Esophagus squamous epithelium (tissue), 5 donors: ENCODE measurements at places on chromosomes 5 and 9.

- no peak for DNase-seq
Observed at GRCh38 chr9:134872482-134873231, 8.0 kb upstream of the FCN2 start.

DNA sequence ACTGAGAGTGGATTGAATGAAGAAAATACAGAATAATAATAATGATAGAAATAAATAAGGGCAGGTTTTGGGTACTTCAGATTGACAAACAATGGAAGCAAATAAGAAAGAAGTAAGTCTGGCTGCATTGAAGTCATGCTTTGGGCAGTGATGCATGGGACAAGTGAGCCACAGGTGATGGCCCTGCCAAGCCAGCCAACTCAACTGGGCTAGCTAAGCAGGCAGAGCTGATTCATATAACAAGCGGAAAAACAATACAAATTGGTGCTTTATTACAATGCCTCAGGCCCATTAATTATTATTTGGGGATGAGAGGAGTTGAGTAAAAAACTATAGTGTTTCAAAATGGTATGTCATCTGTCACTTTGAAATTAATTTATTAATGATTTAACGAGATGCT lies 502.0 kb downstream of the CDH12 start:
- DNase-seq, result no peak

DNA sequence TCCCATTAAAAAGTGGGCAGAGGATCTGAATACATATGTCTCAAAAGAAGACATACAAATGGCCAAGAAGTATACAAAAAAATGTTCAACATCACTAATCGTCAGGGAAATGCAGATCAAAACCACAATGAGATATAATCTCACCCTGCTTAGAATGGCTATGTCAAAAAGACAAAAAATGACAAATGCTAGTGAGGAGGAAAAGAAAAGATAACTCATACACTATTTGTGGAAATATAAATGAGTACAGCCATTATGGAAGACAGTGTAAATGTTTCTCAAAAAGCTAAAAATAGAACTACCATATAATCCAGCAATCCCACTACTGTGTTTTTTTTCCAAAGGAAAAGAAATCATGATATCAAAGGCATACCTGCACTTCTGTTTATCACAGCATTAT lies 450.7 kb downstream of the EFNA5 start:
- no peak for DNase-seq

DNA sequence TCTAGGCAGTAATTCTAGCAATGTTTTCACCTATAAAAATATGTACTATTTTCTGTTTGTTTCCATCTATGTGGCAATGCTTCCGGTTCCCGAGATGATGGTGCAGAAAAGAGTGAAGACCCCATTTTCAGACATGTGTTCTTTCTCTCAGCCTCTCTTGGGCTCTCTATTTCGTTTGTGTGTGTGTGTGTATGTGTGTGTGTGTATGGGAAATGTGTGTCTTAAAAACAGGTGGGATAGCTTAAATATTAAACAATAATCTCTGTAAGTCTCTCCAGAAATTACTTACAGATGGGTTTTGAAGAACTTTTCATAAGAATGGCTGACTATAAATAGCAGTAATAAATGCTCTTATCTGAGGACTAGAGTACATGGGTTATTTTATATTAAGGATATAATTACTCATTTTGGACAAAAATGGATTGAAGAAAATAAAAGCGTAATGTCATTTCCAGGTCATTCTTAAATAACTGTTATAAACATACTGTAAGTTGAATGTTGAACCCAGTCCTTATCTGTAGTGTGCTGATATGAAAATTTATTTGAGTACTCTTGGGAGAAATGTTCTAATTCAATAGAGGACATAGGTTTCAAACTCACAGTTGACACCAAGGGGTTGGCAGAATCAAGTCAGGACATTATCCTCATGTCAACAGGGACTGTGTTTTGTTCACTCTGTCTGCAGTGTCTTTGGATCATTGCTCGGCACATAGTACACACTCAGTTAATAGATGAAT lies 31.1 kb downstream of the PCSK5 start:
- DNase-seq, result no peak

GRCh38 chr5:15643731-15644130 lies 143.8 kb downstream of the FBXL7 start:
- no peak for DNase-seq

DNA sequence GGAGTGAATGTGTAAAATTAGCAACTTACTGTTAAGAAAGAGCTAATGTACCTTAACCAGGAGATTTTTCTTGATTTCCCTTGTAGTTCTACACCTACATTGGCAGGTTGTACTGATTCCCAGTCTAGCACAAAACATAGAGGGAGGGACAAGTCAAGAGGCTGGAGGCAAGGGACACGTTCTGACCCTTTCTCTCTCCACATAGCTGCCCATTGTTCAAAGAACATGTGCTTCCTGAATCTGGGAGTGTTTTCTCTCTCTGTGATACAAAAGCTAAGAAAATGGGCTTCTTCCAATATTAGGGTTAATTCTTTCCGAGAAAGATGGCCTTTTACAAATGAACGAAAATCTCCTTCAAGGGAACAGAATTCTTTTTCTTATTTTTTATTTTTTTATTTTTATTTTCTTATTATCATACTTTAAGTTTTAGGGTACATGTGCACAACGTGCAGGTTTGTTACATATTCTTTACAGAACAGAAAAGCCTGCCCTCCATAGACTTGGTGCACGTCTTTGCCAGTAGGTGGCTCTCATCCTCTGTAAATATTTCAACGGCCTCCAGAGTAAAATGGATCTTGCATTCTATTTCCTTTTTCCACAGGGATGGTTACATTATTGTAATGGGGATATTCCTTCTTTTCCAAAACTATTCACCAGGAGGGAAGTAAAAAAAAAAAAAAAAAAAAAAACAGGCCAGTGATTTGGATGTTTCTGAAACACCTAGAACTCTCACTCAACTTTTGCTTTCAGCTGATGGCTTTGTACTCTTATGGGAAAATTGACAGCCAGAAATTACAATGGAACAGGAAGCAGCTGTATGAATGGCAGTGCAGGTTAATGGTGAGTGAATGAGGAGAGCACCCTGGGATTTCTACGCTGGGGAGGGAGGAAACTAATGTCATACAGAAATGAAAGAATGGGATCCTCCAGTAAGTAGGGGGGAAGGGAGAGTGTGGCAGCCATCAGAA lies 13.1 kb upstream of the IFNA5 start:
- DNase-seq, result no peak

GRCh38 chr9:5800969-5801738 lies 31.8 kb downstream of the ERMP1 start:
- DNase-seq, result no peak

GRCh38 chr9:107439991-107440456 lies 49.5 kb downstream of the KLF4 start:
- no peak for DNase-seq

DNA sequence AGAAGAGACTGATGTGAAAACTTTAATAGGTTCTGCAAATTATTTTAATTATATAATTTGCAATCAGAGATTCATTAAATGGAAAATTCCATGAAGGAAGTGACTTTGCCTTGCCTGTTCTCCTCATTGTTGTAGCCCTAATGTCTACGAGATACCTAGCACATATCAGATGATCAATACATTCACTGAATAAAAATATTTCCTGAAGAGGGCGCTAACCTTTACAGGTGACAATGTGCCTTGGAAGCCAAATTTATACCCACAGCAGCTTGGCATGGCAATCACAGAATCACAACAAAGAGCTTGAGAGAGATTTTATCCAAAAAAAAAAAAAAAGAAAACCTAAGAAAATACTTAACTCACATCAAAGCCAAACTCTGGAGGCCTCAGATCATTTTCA lies 17.4 kb downstream of the HAUS6 start:
- DNase-seq, result no peak

GRCh38 chr5:54013556-54014194 lies 296.7 kb downstream of the ARL15 start:
- DNase-seq, result no peak

GRCh38 chr5:170183816-170184687 lies 48.7 kb upstream of the C5orf58 start:
- DNase-seq, result no peak

GRCh38 chr5:124670722-124671184 lies 75.7 kb downstream of the ZNF608 start:
- no peak for DNase-seq

DNA sequence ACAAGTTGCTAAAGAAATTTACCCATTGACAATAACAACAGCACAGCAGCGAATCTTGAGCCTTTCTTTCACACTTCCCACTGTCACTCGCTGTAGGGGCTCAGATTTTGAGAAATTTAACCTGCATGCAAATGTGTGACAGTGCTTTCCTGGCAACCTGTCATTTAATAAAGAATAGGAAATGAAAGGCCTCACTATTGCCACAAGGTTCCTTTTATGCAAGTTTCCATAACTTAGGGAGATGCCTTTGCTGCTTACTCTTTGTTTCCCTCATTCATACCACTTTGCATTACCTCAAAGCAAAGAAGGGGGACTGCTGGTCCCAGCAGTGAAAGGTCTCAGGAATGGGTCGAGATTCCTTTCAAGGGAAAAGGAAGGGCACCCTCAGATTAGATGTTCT lies 49.5 kb downstream of the PTCD2 start:
- no peak for DNase-seq

DNA sequence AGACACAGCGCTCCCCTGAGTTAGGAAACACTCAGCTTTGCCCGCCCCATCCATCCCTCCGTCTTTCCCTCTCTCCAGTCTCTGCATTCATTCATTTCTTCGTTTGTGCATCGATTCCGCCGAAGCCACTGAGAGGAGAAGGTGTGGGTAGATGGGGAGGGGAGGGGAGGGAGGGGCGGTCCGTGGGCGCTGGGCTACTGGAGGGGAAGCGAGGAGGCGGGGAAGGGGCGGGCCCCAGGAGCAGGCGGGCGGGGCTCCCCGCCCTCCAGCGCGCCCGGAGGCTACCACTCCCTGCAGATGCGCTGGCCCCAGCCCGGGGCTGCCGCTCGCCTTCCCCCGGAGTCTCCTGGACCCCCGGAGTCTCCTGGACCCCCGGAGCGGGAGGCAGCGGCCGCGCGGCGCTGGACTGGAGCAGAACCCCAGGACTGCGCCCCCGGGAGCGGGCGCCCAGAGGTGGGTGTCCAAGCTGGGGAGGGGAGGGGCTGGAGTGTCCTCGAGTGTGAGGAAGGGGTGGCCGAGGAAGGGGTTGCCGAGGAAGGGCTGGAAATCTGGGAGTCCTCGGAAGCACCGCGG lies 159.5 kb downstream of the C9orf152 start:
- DNase-seq, result peak; percentile 18

GRCh38 chr5:94890907-94891306 lies 272.4 kb downstream of the SLF1 start:
- DNase-seq, result no peak

GRCh38 chr5:157993986-157994691 lies 135.2 kb upstream of the CLINT1 start:
- no peak for DNase-seq

GRCh38 chr9:137411645-137412380 lies 11.1 kb downstream of the EXD3 start:
- DNase-seq, result no peak

- no peak for DNase-seq
Observed at GRCh38 chr9:94639061-94639998, at the start of gene FBP1. TSS of gene FBP1 (minus strand) at chr9:94639518. CDS start at chr9:94639310, 208 bp downstream.

- DNase-seq, result no peak
Observed at GRCh38 chr9:128429513-128430086, 8.9 kb downstream of the CERCAM start.

- DNase-seq, result no peak
Observed at GRCh38 chr9:93294011-93294410, 110.1 kb downstream of the WNK2 start.

GRCh38 chr9:129160712-129161533 lies 17.1 kb downstream of the IER5L start:
- DNase-seq, result no peak

DNA sequence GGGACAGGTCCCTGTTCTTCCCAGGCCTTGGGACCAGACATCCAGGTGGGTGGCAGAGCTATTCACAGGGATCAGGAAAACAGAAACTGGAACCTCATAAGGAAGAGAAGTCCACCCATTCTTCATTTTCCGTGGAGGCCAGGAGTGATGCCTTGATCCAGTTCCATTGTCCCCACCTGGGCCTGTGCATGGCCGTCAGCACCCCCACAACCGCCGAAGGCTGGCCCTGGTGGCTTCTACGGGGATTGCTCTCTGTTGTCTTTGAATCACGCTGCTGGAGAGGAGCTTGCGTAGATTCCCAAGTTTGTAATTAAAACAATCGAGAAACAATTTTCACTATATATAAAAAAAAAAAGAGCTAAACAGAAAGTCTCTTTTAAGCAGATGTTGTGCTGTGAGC lies 134.4 kb downstream of the MVB12B start:
- no peak for DNase-seq

DNA sequence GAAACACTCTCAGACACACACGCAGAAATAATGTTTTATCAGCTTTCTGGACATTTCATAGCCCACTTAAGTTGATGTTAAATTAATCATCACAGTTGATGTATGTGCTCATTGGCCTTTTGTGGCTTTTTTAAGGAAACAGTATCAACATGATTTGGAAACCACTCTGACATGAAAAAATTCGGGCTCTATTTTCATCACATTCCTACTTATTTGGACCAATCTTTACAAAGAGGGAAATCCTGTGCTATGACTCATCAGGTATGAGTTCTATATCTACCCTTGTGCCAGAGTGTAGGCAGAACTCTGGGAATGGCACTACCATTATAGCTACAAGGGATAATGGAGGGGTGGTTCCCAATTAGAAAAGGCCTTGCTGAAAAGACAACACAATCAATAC lies 388.4 kb upstream of the PTGER4 start:
- no peak for DNase-seq

DNA sequence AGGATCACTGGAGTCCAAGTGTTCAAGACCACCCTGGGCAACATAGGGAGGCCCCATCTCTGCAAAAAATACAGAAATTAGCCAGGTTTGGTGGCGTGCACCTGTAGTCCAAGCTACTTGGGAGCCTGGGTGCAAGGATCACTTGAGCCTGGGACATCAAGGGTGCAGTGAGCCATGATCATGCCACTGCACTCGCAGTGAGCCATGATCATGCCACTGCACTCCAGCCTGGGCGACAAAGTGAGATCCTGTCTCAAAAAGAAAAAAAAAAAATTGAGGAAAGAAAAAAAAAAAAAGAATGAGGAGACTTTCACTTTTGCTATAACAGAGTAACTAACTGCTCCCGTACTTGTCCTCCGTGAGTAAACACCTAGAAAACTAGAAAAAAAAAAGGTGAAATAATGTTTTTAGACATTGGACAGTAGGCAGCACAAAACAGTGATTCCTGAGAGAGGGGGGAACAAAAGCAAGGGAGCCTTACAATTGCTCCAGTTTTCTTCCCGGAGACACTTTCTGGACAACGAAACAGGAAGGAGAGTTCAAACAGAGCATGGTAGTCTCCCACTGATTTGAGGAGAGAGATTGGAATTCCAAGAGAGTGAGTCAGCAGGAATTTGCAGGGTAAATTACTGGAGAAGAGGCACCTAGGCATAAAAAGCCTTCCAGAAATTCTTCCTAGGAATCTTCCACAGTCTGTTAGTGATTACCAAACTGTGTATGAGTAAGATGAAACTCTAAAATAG lies 6.9 kb upstream of the ZBTB5 start:
- no peak for DNase-seq

GRCh38 chr5:176621661-176622079 lies 8.7 kb downstream of the SNCB start:
- no peak for DNase-seq

- no peak for DNase-seq
Observed at GRCh38 chr9:129069862-129070641, 10.9 kb upstream of the DOLPP1 start.
